ENCODE measurements at places on chromosomes 3 and 15.

GRCh38 chr15:34059476-34059875, 20.5 kb upstream of the AVEN start:
- no peak for DNase-seq
- H3K27me3 ChIP-seq, result no peaks in the 10 kb centered on the region
- no peaks in the 10 kb centered on the region for H3K36me3 ChIP-seq
- H3K4me3 ChIP-seq, result no peak overlapping the region

DNA sequence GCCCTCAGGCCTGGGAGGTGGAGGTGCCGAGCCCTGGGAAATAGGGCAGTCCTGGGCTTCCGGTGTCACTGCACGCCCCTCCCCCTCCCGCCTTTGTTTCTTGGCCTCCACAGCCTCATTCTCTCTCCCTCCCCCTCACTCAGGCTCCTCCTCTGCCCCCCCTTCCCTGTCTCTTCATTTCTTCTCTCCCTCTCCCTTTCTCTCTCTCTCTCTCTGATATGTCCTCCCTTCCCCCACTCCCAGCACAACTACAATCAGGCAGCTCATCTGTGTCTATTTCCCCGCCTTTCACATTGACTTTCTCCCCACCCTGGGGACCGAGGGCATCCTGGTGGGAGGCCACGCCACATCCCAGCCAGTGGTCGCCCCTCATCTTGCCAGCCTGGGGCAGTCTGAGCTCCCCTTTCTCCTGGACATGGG, 40.2 kb downstream of the IDH2 start:
- H3K4me1 ChIP-seq, result peaks cover 55% of the 10 kb centered on the region
- H3K4me3 ChIP-seq, result no peak overlapping the region
- peak overlapping the region; percentile 42 for H3K27ac ChIP-seq
- peak; percentile 30 for DNase-seq

- H3K27ac ChIP-seq, result no peak overlapping the region
- peaks cover 20% of the 10 kb centered on the region for H3K4me1 ChIP-seq
- H3K27me3 ChIP-seq, result peaks cover 40% of the 10 kb centered on the region
Observed at GRCh38 chr3:155747286-155747945, 2.5 kb upstream of the PLCH1 start.

- peaks cover 3% of the 10 kb centered on the region for H3K36me3 ChIP-seq
- no peak for DNase-seq
- no peak overlapping the region for H3K4me3 ChIP-seq
- no peaks in the 10 kb centered on the region for H3K4me1 ChIP-seq
- H3K27me3 ChIP-seq, result no peaks in the 10 kb centered on the region
Observed at GRCh38 chr15:100252779-100253417, 88.9 kb downstream of the ADAMTS17 start.

GRCh38 chr3:100395679-100396431, 5.0 kb downstream of the TOMM70 start:
- peaks cover 54% of the 10 kb centered on the region for H3K4me1 ChIP-seq
- no peaks in the 10 kb centered on the region for H3K27me3 ChIP-seq
- DNase-seq, result no peak

GRCh38 chr3:108661699-108662098, 72.2 kb downstream of the DZIP3 start:
- H3K4me3 ChIP-seq, result no peak overlapping the region
- no peak overlapping the region for H3K27ac ChIP-seq
- no peaks in the 10 kb centered on the region for H3K27me3 ChIP-seq
- peaks cover 9% of the 10 kb centered on the region for H3K4me1 ChIP-seq

GRCh38 chr3:66164155-66164554, 56.6 kb upstream of the SLC25A26 start:
- H3K27ac ChIP-seq, result no peak overlapping the region
- no peak for DNase-seq
- H3K27me3 ChIP-seq, result peaks cover 2% of the 10 kb centered on the region
- H3K36me3 ChIP-seq, result no peaks in the 10 kb centered on the region

GRCh38 chr3:34212656-34213055, 414.2 kb downstream of the PDCD6IP start:
- H3K27me3 ChIP-seq, result no peaks in the 10 kb centered on the region
- H3K4me3 ChIP-seq, result no peak overlapping the region

GRCh38 chr3:74124782-74125181, 489.7 kb downstream of the CNTN3 start:
- H3K27ac ChIP-seq, result no peak overlapping the region
- H3K27me3 ChIP-seq, result no peaks in the 10 kb centered on the region
- no peak for DNase-seq
- H3K36me3 ChIP-seq, result no peaks in the 10 kb centered on the region
- H3K4me1 ChIP-seq, result no peaks in the 10 kb centered on the region
- H3K4me3 ChIP-seq, result no peak overlapping the region

DNA sequence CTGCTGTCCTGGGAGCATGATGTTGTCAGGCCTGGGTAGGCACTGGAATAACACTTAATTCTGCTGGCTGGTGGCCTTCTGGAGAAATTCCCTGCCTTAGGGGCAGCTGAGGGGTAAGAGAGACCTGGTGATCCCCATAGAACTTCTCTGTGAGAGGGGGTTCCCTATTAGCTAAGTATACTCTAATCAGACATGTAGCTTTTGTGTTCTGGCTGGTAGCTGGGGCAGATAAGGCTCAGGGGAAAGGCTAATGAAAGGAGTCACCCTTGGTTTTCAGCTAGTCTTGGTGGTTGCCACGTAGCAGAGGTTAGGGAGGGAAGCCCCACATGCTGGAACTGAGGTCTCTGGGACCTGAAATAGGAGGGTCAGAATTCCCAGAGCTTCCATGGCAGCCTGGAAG, 952 bp upstream of the HDDC3 start:
- peaks cover under 1% of the 10 kb centered on the region for H3K36me3 ChIP-seq
- peaks cover 63% of the 10 kb centered on the region for H3K4me1 ChIP-seq
- no peak overlapping the region for H3K27ac ChIP-seq
- no peaks in the 10 kb centered on the region for H3K27me3 ChIP-seq
- DNase-seq, result no peak

DNA sequence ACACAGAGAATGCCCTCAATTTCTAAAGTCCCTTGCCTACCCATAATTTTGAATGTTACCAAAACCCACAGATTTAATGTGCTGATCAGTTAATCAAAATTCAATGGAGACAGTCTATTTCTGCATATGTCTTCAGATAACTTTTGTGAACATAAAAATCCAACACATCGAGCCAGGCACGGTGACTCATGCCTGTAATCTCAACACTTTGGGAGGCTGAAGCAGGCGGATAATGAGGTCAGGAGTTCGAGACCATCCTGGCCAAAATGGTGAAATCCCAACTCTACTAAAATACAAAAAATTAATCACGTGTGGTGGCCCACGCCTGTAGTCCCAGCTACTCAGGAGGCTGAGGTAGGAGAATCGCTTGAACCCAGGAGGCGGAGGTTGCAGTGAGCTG, 49.3 kb downstream of the PEAK1 start:
- peaks cover 16% of the 10 kb centered on the region for H3K4me1 ChIP-seq
- H3K36me3 ChIP-seq, result peaks cover 2% of the 10 kb centered on the region
- H3K27me3 ChIP-seq, result no peaks in the 10 kb centered on the region
- DNase-seq, result no peak
